Activated CD4-positive, alpha-beta T cell treated with anti-CD3 and anti-CD28 coated beads, Interleukin-2, amount 50 U/mL, for 48 hours (primary cell): ENCODE measurements at places on chromosomes 1 and 21.

DNA sequence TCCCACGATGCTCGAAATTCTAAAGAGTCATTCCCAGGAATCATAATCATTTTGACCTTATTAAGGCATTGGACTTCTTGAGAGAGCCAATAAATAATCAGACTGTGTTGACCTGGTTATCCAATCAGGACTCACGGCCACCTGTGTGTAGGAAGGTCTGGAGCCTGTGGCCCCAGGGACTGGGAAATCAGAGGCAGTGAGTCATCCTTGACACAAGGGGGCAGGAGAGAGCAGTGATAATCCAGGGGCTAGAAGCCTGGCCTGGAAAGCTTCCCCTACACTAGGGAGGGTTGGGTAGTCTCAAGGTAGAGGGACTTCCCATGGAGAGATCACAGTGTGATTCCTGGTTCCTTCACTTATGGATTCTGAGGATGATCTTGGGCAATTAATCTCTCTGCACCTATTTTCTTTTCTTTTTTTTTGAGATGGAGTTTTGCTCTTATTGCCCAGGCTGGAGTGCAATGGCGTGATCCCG lies 4.7 kb downstream of the MR1 start:
- DNase-seq, result peak; percentile 61

DNA sequence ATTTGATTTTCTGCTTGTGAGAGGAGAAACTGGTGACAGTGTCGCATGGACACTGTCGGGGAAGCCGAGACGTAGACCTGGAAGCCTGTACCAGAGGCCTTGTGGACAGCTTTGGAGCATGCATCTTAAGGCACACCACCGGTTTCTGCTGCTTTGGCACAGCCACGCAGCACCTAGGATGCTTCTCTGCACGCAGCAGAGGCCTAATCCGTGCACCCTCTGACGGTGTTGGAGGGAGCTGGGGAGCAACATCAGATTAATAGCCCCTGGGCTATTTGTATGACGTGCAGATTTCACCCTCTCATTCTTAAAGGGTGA lies 30.3 kb downstream of the TEX35 start:
- DNase-seq, result no peak

GRCh38 chr1:182674346-182675246 lies 9.8 kb downstream of the RGS8 start:
- DNase-seq, result no peak

DNA sequence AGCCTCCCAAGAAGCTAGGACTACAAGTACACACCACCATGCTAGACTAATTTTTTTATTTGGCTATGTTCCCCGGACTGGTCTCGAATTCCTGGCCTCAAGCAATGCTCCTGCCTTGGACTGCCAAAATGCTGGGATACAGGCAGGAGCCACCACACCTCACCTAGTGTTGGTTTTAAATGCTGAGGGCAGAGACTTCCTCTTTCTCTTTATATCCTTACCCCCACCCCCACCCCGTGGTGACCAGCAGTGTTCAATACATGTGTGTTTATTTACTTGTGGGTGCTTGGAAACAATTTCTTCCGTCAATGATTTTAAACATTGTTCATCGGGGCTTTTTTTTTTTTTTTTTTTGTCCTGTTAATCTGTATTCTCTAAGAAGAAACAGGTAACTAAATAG lies 158.9 kb downstream of the ZBTB18 start:
- no peak for DNase-seq

- no peak for DNase-seq
Observed at GRCh38 chr21:17950591-17950990, 131.4 kb upstream of the C21orf91 start.

DNA sequence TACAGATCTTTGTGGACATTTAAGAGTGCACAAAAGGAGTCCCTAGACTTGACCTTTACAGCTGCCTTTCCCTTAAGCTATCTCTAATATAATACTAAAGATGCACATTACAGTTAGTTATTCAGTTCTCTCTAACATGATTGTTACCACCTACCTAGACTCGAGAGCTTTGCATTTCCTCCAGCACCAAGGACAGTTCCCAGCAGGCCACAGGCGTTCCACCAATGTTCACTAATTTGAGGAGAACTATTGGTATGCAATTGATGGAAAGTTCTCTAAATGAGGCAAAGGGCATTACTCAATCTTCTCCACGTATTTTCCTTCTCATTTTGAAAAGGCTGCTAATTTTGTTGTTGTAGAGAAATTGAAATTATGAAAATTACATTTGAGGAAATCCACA lies 5.4 kb upstream of the NTNG1 start:
- peak; percentile 28 for DNase-seq

DNA sequence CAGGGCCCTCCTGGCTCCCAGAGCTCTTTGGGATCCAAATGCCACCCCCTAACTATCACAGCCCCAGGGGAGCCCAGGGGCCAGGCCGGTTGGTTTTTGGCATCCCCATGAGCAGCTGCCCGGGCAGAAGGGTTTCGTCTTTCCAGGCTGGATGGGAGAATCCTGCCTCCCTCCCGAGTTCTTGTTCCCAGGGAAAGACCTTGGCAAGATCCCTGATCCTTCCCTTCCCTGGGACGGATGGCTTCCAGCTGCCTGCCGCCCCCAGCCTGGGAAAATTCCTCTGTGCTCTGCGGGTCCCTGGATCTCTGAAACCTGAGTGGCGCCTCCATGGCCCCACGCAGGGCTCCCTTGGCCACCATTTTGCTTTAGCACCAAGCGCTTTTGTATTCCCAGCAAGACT lies 55.6 kb downstream of the TAS1R2 start:
- DNase-seq, result no peak

DNA sequence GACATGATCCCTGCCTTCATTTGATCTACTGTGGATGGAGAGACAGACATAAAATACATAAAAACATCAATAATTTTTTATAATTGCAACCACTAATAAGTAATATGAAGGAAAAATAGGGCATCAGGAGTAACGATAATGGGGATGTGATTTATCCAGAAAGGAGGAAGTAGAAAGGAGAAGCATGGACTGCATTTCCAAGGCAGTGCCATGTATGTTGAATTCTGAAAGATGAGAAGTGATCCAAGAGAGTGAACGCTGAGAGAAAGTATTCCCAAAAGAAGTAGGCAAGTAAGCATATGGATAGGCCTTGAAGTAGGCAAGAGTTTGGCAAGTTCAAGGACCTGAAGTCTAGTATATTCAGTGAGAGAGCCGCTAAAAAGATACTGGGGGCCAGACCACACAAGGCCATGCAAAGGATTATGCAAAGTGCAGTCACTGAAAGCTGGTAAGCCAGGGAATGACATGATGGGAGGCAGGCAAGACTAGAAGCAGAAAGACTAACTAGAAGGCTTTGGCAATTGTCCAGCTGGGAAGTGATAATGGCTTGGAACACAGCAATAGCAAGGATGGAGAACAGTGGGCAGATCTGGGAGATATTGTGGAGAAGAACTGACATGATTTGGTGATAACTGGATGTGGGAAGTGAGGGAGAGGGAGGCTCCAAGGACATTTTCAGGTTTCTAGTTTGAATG lies 85.9 kb downstream of the TM2D1 start:
- DNase-seq, result no peak

- DNase-seq, result no peak
Observed at GRCh38 chr1:4052657-4053056, 152.6 kb upstream of the C1orf174 start.

DNA sequence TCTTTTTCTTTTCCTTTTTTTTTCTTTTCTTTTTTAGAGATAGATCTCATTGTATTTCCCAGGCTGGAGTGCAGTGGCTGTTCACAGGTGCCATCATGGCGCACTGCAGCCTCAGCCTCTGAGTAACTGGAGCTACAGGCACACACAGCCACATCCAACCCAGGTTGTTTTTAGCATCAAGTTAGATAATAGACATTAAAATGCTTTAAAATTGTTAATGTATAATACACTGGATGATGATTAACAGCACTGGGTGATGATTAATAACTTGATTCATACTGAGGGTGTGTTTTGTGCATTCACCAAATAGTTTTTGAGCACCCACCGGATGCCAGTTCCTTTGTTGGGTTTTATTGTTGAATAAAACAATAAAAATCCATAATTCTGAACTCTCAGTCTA lies 75.2 kb downstream of the BEND5 start:
- no peak for DNase-seq

- DNase-seq, result no peak
Observed at GRCh38 chr21:43819511-43820405, 30.4 kb downstream of the RRP1 start.

DNA sequence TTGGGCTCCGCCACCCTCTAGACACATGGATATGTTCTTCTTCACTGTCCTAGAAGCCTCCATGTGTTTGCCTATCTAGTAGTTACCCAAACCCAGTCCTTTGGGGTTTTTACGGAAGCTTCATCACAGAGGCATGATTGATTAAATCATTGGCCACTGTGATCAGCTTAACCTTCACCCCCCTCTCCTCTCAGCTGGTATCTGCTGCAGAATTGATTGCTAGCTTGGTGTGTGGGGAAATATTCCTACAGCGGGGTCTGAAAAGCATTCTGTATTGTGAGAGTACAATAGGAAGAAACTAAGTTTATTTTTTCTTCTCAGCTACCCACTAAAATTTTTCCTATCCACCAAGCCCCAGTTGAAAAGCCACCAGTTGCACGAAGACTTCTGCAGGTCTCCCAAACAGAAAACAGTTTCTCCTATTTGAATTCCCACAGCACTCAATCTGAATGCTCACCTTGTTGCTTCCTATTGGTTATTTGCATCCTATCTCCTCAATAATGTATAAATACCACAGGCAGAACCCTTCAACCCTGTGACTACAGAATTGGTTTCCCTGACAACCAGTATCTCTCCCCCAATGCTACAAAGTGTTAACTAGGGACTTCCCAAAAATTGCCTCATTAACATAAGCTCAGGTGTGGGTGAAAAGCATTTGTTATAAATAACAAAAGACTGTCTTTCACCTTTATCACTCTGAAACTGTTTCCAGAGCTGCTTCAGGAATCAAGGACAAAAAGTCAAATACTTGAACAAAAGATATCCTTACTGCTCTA lies 9.3 kb upstream of the VANGL1 start:
- DNase-seq, result no peak

- DNase-seq, result no peak
Observed at GRCh38 chr1:9749361-9749760, 74.4 kb downstream of the CLSTN1 start.

- DNase-seq, result peak; percentile 59
Observed at GRCh38 chr21:46634966-46635323, 529 bp upstream of the PRMT2 start.
